GM23338 (cell line): ENCODE measurements at places on chromosomes 3 and 15. TPM values are rescaled to one million over a fixed set of nuclear protein-coding genes. Genes with fewer than 3 reads are reported as not detected.

GRCh38 chr3:183698318-183698751 is 738 bp downstream of the YEATS2 start:
- no peaks in the 10 kb centered on the region for H3K27me3 ChIP-seq
- peak overlapping the region; percentile 84 for H3K4me3 ChIP-seq
- peak; percentile 62 for DNase-seq

The HDGFL3 gene
- total RNA-seq = 67.1 and 68.6 TPM in 2 replicates

- H3K27ac ChIP-seq = no peak overlapping the region
- H3K36me3 ChIP-seq = peaks cover 46% of the 10 kb centered on the region
- H3K4me3 ChIP-seq = no peak overlapping the region
These were observed 17.4 kb downstream of the FYCO1 start for GRCh38 chr3:45978006-45978761.

The SUSD5 gene
- 3.6 and 4.3 TPM in 2 replicates for total RNA-seq

- H3K4me1 ChIP-seq = no peaks in the 10 kb centered on the region
- no peak overlapping the region for H3K27ac ChIP-seq
- H3K36me3 ChIP-seq = no peaks in the 10 kb centered on the region
- DNase-seq = no peak
These were observed 13.0 kb upstream of the CTXND1 start for GRCh38 chr15:80265021-80265420.

GRCh38 chr3:13150624-13151023 is 77.4 kb upstream of the IQSEC1 start:
- DNase-seq = no peak
- H3K27ac ChIP-seq = no peak overlapping the region
- no peaks in the 10 kb centered on the region; the same call in 1 of the 2 replicates for H3K4me1 ChIP-seq
- H3K4me3 ChIP-seq = no peak overlapping the region
- no peaks in the 10 kb centered on the region for H3K27me3 ChIP-seq

DNA sequence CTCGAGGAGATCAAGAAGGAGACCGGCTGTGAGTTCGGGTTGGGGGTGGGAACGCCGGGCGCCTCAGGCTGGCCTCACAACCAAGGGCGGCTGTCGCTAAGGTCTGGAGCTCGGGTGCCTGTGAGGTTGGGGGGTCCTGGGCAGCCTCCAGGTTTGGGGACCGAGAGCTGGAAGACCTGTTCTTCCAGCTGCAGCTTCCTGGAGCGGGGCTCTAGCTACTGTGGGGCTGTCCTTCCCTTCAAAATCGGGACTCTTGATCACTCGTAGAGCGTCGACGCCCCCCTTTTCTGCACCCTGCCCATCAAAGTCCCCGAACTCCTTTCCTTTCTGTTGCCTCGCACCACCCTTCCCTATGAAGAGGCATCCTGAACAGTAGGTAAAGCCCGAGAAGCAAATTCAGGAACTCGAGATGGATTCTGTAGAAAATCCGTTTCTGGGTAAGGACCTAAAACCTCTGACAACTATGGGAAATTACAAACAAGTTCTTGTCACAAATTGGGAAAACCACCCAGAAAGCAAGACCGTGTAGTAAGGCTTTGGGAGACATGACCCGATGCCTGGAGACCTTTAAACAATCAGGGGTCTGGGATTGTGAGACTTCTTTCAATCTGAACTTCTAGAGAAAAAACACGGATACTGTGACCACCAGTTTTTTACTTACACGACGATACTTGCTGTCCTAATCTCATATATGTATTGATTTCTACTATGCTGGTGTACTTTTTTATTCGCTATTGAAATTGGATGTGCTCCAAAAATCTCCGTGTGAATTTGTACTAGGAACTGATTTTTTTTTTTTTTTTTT is 556 bp downstream of the CHP1 start:
- peak overlapping the region; percentile 96 for H3K4me3 ChIP-seq
- H3K4me1 ChIP-seq = peaks cover 25% of the 10 kb centered on the region
- DNase-seq = no peak
- no peaks in the 10 kb centered on the region for H3K36me3 ChIP-seq
